ENCODE measurements at places on chromosomes 6 and 20. TPM values are rescaled to one million over a fixed set of nuclear protein-coding genes. Genes with fewer than 3 reads are reported as not detected.
A peak's percentile ranks its signal among the peaks of the same experiment; 100 is the strongest.

TCEA2 gene
- total RNA-seq = 40.9 TPM

TRDN gene
- not detected for total RNA-seq

B3GAT2 gene
- total RNA-seq = 0.05 TPM

LRFN2 gene
- not detected for total RNA-seq

DNA sequence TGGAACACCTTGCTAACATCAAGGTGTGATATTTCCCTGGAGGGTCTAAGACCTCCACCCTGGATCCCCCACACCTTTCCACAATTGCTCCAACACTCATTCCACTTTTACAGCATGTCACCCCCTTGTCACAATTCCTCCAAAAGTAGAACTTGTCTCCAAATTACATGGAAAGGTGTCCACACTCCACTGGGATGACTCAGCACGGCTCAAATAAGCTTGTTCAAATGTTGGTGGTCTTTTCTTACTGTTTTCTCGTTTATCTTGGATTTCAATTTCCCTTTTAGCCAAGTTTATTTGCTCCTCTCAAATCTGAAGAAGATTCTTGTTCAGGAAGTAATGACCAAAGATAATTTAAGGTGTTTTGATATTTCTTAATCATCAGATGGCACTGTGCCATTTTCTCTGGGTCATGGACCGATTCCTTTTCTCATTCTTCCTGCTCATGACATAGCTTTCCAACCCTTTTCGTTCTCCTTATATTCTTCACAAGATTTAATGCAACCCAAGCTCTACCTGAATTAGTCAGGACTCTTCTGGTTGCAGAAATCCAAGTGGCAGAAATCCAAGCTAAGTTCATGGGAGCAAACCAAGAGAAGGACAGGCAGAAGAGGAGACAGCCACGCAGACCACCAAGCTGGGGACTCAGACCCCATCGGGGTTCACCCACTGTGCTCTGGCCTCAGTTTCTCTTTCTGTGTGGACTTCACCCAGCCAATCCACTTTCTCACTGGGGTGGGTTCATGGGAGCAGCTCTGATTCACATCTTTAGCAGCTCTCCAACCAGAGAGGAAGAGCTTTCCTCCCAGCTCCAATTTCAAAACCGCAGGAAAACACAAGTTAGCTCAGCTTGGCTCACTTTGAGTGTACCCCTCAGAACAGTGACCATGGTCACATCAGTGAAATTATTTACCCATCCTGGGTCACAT is 110.5 kb upstream of the CDYL start:
- H3K4me3 ChIP-seq = no peak overlapping the region
- H3K4me1 ChIP-seq = peaks cover 57% of the 10 kb centered on the region
- peak overlapping the region; percentile 9 for H3K27ac ChIP-seq
